SW480 (cell line): ENCODE measurements at places on chromosomes 12 and 14.

- DNase-seq = no peak
Measured at GRCh38 chr12:108234158-108234557, 105.0 kb downstream of the CMKLR1 start.

- DNase-seq = no peak
Measured at GRCh38 chr14:83096092-83096491, 1562.4 kb upstream of the SEL1L start.

DNA sequence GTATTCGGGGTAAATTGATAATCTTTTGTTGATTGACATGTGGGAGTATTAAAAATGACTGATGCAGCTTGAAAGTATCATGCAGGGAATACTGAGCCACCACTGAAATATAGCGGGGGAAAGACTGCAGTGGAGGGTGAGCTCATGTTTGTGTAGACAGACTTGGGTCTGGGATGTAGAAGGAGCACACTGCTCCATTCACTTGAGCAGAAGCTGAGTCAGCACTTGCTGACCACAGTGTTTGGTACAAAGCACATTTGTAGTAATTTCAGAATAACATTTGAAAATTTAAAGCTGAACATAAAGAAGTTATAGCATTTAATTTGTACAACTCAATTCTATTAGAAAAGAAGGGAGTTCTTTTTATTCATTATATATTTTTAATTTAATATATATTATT is 304.3 kb upstream of the PRICKLE1 start:
- no peak for DNase-seq

DNA sequence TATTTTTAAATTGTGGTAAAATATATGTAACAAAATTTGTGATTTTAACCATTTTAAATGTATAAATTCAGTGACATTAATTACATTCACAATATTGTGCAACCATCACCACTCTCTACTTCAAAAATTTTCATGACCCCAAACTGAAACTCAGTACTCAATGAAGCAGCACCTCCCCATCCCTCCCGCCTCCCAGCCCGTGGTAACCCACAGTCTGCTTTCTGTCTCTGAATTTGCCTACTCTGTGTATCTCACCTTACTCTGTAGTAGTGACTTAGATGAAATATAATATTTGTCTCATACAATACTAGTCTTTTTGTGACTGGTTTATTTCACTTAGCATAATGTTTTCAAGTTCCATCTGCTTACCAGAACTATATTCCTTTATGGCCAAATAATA is 36.2 kb downstream of the EML1 start:
- DNase-seq = no peak

- DNase-seq = peak; percentile 74
Measured at GRCh38 chr14:95515596-95516552, 576 bp downstream of the SYNE3 start.

DNA sequence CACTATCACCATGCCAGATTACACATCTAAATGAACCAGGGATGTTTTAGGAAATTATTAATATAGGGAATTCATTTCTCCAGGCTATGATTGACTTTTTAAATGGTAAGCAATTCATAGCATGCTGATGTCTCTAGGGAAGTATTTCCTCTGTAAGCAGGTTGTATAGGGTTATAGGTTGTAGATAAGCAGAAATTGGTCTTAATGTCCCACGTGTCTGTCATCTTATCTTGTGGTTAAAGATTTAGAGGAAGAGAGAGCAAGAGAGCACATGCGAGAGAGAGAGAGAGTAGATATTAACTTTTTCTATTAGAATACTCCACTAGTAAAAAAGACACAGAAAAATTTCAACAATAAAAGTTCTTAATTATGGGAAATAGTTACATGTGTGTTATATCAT is 32.6 kb downstream of the TRHDE start:
- no peak for DNase-seq

DNA sequence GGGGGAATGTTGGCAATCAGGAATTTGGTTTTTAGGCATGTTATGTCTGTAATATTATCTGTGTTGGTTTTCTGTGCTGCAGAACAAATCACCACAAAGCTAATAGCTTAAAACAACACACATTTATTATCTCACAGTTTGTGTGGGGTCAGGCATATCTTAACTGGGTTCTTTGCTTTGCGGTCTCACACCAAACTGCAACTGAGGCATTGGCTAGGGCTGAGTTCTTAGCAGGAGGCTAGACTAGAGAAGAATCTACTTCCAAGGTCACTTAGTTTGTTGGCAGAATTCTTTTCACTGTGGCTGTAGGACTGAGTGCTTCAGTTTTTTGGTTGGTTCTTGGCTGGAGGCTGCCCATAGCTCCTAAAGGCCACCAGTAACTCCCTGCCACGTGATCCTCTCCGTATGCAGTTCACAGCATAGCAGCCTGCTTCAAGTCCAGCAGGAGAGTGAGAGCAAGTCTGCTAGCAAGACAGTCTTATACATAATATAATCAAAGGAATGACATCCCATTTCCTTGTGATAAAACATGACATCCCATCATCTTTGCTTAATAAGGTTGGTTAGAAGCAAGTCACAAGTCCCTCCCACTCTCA is 21.6 kb downstream of the ATF1 start:
- DNase-seq = no peak

- no peak for DNase-seq
Measured at GRCh38 chr12:70267550-70267949, 24.3 kb downstream of the CNOT2 start.

DNA sequence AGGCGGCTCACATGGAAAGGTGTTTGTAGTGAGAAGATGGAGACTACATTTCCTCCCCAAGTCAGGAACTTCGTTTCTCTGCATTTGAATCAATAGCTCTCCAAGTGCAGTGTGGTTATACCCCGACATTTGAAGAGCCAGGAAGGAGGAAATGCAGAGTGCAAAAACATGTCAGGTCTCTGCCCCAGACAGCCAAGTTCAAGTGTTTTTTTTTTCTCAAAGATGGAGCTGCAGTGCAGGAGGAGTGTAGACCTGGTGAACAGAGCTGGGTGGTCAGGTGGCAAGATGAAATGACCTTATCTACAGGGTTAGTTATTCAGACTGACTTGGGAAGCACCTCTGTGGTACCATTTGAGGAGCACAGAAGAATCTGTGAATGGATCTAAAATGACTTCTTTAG is 21.3 kb downstream of the MLXIP start:
- no peak for DNase-seq

- DNase-seq = no peak
Measured at GRCh38 chr14:68649476-68650189, 143.2 kb downstream of the ZFP36L1 start.

DNA sequence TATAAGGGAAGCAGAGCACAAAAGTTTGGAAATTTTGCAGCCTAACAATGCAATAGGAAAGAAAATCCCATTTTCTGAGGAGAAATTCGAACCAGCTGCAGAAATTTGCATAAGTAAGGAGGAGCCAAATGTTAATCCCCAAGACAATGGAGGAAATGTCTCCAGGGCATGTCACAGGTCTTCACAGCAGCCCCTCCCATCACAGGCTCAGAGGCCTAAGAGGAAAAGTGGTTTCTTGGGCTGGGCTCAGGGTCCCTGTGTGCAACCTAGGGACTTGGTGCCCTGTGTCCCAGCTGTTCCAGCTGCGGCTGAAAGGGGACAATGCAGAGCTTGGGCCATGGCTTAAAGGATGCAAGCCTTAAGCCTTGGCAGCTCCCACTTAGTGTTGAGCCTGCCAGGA is 190.0 kb downstream of the MDGA2 start:
- DNase-seq = no peak

GRCh38 chr12:131242741-131243496 is 289.2 kb downstream of the ADGRD1 start:
- peak; percentile 39 for DNase-seq

GRCh38 chr12:47017901-47018475 is 61.4 kb upstream of the PCED1B start:
- DNase-seq = no peak

DNA sequence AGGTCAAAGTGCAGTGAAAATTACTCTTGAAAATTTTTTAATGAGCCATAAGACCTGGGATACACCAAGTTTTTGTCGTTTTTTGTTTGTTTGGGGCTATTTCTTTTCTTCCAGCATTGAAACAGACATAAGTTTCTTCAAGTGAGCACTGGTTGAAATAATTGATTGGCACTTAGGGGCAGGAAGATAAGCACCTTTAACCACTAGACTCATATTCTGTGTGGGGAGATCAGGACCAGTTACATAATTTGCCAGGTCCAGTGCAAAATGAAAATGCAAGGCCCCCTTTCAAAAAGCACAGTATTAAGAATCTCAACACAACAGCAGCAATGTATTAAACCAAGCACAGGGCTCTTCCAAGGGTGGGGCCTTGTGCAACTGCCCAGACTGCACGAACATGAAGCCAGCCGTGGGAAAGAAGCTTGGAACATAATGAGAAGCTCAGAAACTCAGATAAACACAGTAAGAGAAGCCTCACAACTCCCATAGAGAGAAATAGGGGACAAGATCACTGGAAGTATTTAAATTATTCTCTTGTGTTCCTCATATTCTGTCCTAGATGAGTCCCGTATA is 3.2 kb upstream of the TCP11L2 start:
- DNase-seq = no peak

- DNase-seq = no peak
Measured at GRCh38 chr14:88937706-88938105, 113.3 kb downstream of the TTC8 start.

GRCh38 chr14:90781344-90781761 is 34.9 kb downstream of the TTC7B start:
- peak; percentile 94 for DNase-seq

DNA sequence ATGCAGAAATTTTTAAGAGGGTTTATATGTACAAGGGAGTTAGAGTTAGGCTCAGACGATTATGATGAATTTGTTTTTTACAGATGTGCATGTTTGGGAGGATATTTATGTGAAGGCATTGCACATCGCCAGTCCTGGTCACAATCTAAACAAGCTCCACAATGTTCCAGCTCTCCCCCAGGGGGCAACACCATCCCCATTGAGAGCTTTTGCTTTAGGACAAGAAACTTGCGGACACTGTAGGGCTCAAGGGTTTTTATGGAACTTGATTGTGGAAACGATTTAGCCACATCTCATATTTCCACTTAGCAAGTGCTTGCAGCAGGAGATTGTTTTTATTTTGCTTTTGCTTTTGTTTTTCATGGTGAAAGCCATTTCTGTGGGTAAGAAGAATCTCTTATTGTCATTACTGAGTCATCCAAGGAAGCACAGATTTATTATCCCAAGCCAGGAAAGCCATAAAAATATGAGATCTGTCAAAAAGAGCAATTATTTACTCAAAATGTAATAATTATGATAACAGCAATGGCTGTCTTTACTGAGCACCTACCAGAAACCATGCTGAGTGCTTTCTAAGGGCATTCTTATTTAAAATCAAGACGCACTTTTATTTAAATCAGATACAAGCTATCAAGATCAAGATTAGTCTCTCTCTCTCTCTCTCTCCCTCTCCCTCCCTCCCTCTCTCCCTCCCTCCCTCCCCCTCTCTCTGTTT is 276.7 kb upstream of the SRRM4 start:
- DNase-seq = peak; percentile 2

DNA sequence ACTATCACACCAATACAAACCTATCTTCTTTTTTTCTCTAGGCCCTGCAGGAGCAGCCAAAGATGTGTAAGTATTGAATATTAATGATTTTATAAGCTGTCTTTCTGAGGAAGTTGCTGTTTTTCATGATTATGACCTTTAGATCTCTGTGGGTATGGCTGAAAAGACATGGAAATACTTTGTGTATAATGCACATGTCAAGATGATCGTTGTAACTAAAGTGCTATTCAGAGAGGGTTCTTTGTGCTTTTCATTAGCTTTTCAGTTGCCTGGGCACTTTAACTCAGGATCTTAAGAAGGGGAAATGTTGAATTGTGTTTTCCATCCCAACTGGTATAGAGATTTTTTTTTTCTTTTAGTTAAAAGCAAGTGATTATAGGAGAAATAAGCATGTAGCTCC is 18.1 kb downstream of the C12orf75 start:
- no peak for DNase-seq

DNA sequence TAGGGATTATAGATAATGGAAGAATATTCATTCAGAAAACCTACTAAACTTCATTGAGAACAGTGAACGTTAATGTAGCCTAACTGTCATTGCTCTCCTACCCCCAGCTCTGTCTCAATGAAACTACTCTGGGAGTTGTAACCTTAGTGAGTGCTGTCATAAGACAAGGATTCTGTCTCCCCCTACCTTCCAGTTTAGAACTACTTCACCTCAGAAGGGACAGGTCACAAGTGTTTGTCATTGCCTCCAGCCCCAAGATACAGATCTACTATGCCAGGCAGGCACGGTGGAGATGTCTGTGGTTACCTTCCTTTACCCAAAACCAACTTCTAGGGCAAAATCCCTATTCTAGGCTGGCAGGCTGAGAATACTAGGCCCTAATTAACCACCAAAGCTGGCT is 833.1 kb upstream of the SEL1L start:
- no peak for DNase-seq

DNA sequence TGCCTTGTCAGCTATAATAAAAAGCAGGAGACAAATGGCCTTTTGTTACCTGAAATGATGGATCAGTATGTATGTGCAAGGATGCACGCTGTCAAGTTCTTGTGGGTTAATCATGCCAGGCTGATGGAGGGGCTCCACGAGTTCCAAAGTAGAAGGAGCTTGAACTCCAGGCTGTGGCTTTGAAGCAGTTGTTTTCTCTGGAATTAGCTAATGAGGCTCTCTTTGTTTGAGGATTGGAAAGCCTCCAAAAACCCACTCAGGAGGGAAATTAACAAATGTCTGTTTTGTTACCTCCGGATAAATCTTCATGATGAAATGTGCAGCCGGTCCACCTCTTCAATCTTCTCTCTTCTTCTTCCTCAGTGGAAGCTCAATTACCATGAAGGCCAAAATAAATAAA is 605.5 kb downstream of the DIO2 start:
- no peak for DNase-seq

- DNase-seq = no peak
Measured at GRCh38 chr14:72532686-72533454, 361.0 kb downstream of the DPF3 start.

DNA sequence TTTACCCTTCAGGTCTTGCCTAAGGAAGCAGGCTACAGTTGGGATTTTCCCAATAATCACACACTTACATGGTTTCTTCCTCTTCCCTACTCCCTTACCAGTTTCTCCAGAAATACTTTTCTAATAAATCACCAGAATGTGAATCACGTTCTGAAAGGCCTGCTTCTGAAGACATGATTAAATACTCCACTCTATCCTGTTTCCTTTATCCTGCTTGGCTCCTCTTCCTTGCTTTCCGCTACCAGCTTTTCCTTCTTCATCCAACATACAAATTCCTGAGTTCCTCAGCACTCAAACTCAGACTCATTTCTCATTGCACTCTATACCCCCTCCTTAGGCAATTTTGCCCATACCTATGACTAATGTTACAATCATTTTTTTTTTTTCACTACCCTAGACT is 118.3 kb downstream of the MGAT4C start:
- DNase-seq = no peak

- no peak for DNase-seq
Measured at GRCh38 chr12:101920906-101921305, 43.5 kb downstream of the DRAM1 start.

GRCh38 chr12:57744194-57744776 is 554 bp upstream of the TSPAN31 start:
- peak; percentile 72 for DNase-seq

- no peak for DNase-seq
Measured at GRCh38 chr14:66143387-66144112, 342.6 kb upstream of the CCDC196 start.
